ENCODE measurements at places on chromosomes 3 and 15. TPM values are rescaled to one million over a fixed set of nuclear protein-coding genes. Genes with fewer than 3 reads are reported as not detected.

SGO1 gene
- total RNA-seq, result 0.26 TPM

INSYN1 gene
- 1.3 TPM for total RNA-seq

CHDH gene
- total RNA-seq, result 0.77 TPM

SLC28A2 gene
- not detected for total RNA-seq

TLR9 gene
- total RNA-seq, result under 0.01 TPM

HTR3E gene
- not detected for total RNA-seq

HIGD1A gene
- total RNA-seq, result 98.6 TPM

CIB1 gene
- 27.7 TPM for total RNA-seq

DNAH12 gene
- under 0.01 TPM for total RNA-seq

FBXO22 gene
- total RNA-seq, result 75.6 TPM

CLEC3B gene
- 56.3 TPM for total RNA-seq

ZMAT3 gene
- 37.8 TPM for total RNA-seq

GHSR gene
- total RNA-seq, result not detected

RAB6B gene
- total RNA-seq, result 0.51 TPM

MAN2A2 gene
- 18.2 TPM for total RNA-seq

CYP8B1 gene
- total RNA-seq, result not detected

KBTBD13 gene
- total RNA-seq, result not detected

PTX3 gene
- 464 TPM for total RNA-seq

TOP2B gene
- 71.2 TPM for total RNA-seq

NOP10 gene
- total RNA-seq, result 189 TPM

NR1I2 gene
- total RNA-seq, result under 0.01 TPM

BCHE gene
- total RNA-seq, result 29.0 TPM

GPR176 gene
- 79.6 TPM for total RNA-seq

CPEB1 gene
- 62.3 TPM for total RNA-seq

PPP1R14D gene
- not detected for total RNA-seq

LINGO1 gene
- total RNA-seq, result not detected

PLA2G4D gene
- not detected for total RNA-seq

NPAP1 gene
- not detected for total RNA-seq

SEMA3B gene
- 51.6 TPM for total RNA-seq

GOLGA6L9 gene
- total RNA-seq, result 1.5 TPM

MASP1 gene
- 328 TPM for total RNA-seq

DOCK3 gene
- 0.17 TPM for total RNA-seq

ALDH1L1 gene
- total RNA-seq, result not detected

GOLGA8S gene
- under 0.01 TPM for total RNA-seq

ATP8B4 gene
- total RNA-seq, result 19.5 TPM

DZIP1L gene
- 16.9 TPM for total RNA-seq

DUOXA2 gene
- not detected for total RNA-seq

HDC gene
- total RNA-seq, result not detected

ALDH1A2 gene
- total RNA-seq, result 7.7 TPM

TIMMDC1 gene
- total RNA-seq, result 52.6 TPM

B3GALNT1 gene
- 13.1 TPM for total RNA-seq

TMEM108 gene
- under 0.01 TPM for total RNA-seq

CLRN1 gene
- not detected for total RNA-seq

CADPS gene
- 33.1 TPM for total RNA-seq

CFAP92 gene
- under 0.01 TPM for total RNA-seq

RBP2 gene
- not detected for total RNA-seq

CRTAP gene
- 318 TPM for total RNA-seq
